Thoracic aorta (tissue), 2 donors: ENCODE measurements at places on chromosomes 16 and 17.

GRCh38 chr16:85851034-85851785 is 47.8 kb upstream of the IRF8 start:
- no peak for DNase-seq

DNA sequence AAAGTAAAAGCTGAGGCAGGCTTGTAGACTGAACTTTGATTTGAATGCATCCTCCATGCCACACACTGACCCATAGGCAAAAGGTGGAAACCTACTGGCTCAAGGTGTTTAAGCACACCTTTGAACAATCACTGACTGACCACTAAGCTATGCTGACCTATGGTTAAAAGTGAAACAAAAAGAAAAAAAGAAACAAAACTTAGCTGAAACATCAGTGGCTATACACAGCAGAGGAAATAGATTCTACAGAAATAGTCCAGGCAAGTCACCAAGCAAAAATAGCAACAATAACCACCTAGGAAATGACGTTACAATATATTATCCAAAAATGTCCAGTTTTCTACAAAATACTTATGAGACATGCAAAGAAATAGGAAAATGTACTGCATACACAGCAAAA is 60.2 kb downstream of the RPGRIP1L start:
- no peak for DNase-seq

- no peak for DNase-seq
These were observed 895 bp downstream of the SEPTIN1 start for GRCh38 chr16:30381291-30382041.

- no peak for DNase-seq
These were observed 61.1 kb downstream of the B9D1 start for GRCh38 chr17:19301274-19301951.

GRCh38 chr16:14175086-14175485 is 104.0 kb downstream of the MRTFB start:
- DNase-seq = no peak

GRCh38 chr16:48408688-48409087 is 23.5 kb upstream of the SIAH1 start:
- no peak for DNase-seq

DNA sequence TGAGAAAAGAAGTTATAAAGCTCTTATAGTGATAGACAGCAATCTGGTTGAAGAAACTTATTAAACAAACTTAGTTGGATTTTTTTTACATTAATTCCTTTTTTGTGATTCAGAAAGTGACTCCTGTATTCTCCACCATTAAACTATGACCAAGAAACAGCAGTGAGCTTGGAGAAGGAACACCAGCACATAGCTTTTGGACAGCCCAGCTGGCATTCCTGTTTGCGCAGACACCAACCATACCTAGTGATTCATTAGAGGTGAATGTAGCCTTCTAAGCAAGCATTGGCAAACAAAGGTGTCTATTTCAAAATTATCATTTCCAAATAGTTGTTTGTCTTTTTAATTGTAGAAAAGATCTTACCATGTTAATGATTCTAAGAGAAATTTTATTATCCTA is 94.4 kb downstream of the STXBP4 start:
- no peak for DNase-seq

DNA sequence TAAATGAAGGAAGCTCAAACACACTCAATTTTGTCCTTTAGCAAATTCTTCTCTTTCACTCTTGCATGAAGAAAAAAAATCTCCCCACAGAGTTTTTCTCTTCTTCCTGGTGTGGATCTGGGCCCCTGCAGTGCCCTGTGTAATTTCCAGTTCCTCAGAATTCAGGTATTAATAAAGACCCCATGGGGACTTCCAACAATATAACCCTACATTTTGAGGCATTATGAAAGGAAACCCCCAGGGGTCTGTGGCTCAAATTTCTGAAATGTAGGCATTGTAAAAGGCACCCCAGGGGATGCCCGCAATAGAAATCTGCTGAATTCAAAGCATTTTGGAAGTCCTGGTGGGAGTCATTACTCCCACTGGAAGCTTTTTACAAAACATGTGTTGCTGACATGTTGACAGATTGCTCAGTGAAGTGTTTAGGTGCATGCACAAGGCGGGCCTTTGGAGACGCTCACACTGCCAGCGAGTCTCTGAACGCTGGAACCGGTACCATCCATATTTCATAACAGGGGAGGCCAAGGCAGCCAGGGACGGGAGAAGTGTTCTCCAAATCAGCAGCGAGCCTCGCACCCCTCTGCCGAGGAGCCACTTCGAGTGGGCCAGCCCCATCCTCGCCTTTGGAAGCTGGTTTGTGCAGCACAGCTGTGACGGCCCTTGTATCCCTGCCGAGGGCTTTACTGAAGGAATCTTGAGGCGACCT is 154.0 kb downstream of the ZNF423 start:
- DNase-seq = no peak

DNA sequence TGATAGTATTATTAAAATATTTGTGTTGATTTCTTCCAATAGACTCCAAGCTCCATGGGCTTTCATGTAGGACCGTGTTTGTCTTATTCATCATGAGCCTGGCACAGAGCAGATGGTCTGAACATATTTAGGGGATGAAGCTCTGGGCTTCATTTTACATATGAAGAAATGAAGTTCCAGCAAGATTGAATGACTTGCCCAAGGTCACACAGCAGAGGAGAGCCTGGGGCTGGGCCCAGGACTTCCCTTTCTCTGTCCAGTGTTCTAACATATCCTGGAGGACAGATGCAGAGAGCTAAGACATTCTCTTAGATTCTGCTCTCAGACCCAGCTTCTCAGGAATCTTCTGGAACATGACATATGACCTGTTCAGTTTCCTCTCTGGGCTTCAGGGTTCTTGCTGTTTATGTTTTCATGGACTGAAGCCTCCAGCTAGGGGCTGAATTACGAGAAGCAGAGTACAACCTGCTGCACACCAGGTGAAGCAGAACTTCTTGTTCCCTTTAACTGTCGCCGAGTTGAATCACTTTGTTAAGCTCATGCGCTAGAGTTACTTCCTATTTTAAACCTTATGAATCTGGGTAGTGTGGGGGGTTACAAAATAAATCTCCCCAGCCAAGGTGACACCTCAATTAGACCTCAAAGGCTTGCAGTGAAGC is 53.6 kb downstream of the GPRC5B start:
- no peak for DNase-seq

GRCh38 chr17:55629995-55630394 is 92.7 kb downstream of the TMEM100 start:
- DNase-seq = no peak

DNA sequence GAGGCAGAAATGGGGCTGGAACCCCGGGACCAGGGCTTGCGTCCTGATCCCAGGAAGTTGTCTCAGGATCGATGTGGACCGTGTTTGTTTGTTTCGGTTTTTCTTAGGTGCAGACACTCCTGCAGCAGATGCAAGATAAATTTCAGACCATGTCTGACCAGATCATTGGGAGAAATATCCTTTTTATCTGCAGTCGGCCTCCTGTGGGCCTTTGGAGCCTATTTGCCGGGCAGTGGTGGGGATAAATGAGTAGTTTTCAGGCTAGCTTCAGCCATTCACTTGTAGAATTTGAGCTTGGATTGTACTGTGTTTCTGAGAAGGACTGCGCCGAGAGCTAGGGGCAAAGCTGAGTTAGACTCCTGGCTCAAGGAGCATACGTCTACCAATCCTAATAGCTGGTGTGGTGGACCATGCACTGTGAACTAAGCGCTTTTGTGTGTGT is 816 bp downstream of the HSBP1 start:
- no peak for DNase-seq

DNA sequence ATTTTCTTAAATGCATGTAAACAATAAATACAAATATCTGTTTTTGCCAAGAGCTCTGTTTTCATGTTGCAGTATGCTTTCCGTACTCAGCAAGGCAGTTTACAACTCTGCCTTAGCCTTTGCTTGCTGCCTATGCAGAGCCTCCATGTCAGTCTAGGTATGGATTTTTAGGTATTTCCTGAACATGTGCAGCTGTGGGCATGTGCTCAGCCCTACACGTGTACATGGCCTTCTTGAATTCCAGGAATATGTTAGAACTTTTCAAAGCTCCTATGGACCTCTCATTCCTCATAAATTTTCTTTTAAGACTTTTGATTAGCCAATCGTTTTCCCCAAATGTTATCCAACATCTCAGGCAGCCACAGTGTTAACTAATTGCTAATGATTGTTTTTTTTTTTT is 63.8 kb downstream of the SYCE1L start:
- no peak for DNase-seq

DNA sequence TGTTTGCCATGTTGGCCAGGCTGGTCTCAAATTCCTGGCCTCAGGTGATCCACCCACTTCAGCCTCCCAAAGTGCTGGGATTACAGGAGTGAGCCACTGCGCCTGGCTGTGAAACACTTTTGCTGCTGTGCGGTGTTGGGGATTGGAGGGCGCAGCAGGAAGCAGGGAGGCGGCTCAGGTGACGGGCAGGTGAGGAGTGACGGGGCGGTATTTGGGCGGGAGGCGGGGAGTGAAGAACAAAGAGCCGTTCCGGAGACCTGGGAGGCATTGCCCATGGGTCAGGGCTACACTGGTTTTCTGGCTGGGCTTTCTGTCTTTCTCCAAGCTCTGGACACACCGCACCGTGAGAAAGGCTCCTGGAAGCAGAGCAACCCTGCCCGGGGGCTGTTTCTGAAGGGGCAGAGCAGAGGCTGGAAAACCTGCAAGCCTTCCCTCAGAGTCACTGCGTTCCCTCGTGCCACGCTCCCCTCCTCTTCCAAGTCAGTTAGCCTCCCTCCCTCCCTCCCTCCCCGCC is 22.1 kb downstream of the CRISPLD2 start:
- no peak for DNase-seq

DNA sequence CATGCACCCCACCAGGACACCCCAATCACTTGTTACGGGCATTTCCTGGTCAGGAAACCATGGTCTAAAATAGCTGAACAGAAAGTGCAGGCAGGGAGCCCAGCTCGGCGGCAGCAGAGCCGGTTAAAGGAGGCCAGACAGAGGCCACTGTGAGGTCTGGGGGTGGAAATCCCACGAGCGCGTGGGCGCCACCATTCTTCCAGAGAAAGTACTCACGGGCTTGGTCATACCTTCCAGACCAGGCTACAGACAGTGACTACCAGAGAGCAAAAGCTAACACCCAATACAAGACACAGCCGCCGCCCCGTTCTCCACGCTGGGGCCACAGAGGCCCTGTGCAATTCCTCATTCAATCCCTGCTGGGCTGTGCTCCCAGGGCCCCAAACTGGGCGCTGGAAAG is 11.9 kb downstream of the CEP131 start:
- DNase-seq = no peak

DNA sequence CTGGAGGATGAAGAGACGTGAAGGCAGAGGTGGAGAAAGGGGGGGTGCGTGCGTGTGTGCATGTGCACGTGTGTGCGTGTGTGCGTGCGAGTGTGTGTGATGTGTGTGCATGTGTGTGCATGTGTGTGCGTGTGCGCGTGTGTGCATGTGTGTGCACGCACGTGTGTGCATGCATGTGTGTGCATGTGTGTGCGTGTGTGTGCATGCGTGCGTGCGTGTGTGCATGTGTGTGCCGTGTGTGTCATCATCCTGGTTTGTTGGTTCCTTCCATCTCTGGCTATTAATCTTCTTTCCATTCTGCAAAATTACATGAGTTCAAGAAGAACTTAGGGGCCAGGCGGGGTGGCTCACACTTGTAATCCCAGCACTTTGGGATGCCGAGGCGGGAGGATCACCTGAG is 17.0 kb upstream of the RPL38 start:
- no peak for DNase-seq

DNA sequence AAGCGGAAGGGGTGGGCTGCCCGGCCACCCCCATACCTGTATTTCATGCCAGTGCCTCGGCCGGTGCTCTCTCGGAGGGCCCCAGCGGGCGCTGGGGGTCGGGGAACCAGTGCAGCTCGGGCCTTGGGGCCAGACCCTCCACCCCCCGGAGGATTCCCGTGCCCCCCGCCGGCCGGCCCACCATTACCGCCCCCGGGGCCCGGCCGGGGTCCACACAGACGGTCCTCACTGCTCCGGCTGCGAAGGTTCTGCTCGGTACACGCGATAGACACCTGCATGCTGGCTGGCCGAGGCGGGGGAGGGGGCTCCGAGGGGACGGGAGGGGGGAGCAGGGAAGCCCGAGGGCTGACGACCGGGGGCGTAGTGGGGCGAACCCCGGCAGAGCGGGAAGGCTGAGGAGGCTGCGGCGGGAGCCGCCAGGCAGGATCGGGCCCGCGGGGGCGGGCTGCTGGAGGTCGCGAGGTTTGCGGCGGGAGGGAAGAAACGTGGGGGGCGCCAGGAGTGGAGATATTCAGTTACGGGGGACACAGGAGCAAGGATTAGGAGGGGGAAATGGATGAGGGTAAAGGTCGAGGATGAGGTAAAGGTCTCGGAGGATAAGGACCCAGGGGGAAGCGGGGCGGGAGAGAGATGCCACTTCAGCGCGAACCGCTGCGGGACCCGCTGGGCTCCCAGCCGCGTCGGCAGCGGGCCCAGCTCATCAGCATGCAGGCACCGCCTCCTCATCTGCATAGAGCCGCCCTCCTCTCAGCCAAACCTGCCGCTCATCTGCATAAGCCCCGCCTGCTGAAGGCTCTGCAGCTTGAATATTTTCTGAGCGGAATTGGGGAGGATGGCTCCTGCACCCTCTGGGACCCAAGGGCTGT is at the start of gene KCNAB3:
TSS of gene KCNAB3 (minus strand) at position 699 of the 866 bp plus-strand sequence. CDS start at position 278, 421 bp downstream.
- DNase-seq = no peak

GRCh38 chr17:35315283-35315682 is 58.1 kb downstream of the SLFN11 start:
- DNase-seq = no peak

- DNase-seq = no peak
These were observed 10.8 kb downstream of the CHD9 start for GRCh38 chr16:53065461-53066061.

DNA sequence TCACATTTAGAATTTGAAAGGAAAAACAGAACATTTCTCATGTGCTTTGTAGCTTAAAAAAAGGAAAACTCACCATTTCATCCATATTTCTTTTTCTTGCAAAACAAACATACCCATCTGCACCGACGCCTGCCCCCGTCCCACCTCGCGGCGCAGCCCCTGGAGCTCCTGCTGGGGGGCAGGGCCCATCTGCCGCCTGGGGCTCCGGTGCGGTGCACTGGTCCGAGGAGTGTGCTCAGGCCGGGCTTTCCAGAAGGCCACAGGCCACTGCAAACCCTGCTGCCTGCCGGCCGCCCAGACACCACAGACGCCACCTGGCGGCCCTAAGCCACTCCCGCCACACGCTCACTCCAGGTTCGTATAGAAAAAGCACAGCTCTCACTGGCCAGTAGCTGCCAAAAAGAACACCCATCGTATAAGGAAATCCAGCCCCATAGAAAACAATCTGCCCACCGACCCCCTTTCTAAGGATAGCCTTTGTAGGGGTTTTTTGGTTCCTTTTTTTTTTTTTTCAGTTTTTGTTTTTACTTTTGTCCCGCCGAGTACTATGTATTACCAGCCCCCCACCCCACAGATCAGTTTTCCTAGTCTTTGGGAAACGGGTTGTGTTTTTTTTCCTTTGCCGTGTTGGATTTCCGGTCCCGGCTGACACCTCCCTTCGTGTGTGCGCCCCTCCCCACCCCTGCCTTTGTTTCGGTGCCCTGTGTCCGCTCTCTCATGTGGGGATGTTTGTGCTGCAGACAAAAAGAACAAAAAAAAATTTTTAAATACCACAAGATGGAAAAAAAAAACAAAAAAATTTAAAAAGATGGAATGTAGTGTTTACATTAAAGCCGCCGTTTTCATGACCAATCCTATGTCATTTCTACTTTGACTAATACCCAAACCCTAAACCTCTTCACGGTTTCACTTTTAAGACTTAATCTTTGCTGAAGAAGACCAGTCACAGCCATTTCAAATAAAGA is 68.8 kb downstream of the AMFR start:
- no peak for DNase-seq

GRCh38 chr17:39614545-39615157 is 6.9 kb upstream of the NEUROD2 start:
- DNase-seq = no peak

GRCh38 chr16:61409604-61410003 is 626.6 kb downstream of the CDH8 start:
- DNase-seq = no peak
